Stimulated activated CD4-positive, alpha-beta T cell treated with anti-CD3 and anti-CD28 coated beads, Interleukin-2, amount 100 ng/mL, for 4 hours (primary cell): ENCODE measurements at places on chromosomes 6 and 20.

- no peak for DNase-seq
Observed at GRCh38 chr6:29647927-29648642, 8.8 kb upstream of the MOG start.

GRCh38 chr6:17902974-17903373 is 84.5 kb downstream of the KIF13A start:
- DNase-seq: no peak

GRCh38 chr6:110999634-111000270 is 17.9 kb downstream of the RPF2 start:
- DNase-seq: no peak

DNA sequence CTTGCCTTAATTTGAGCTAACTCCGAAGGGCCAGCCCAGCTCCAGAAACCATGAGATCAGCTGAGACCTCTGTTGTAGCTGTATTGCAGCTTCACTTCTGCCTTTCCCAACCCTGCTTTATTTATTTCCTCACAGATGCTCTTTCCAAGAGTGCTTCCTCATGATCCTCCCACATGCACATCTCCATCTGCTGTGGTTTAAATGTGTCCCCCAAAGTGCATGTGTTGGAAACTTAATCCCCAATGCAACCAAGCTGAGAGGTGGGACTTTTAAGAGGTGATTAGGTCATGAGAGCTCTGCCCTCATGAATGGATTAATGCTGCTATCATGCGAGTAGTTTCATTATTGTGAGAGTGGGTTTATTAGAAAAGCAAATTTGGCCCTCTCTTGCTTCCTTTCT is 164.4 kb upstream of the TAB2 start:
- no peak for DNase-seq

DNA sequence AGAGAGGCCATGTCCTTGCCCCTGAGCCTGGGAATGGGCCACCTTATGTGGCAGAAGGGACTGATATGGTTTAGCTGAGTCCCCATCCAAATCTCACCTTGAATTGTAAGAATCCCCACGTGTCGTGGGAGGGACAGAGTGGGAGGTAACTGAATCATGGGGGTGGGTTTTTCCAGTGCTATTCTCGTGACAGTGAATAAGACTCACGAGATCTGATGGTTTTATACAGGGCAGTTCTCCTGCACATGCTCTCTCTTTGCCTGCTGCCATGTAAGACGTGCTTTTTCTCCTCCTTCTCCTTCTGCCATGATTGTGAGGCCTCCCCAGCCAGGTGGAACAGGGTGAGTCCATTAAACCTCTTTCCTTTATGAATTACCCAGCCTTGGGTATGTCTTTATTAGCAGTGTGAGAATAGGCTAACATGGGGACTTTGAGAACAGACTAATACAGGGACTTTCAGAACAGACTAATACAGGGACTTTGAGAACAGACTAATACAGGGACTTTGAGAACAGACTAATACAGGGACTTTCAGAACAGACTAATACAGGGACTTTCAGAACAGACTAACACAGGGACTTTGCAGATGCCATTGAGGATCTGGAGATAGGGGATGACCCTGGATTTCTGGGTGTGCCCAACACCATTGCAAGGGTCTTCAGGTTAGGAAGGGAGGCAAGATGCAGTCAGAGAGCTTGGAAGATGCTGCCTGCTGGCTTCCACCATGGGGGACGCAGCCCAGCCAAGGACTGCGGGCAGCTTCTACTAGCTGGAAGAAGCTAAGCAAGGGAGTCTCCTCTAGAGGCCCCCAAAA is 86.9 kb downstream of the RAMACL start:
- DNase-seq: no peak

DNA sequence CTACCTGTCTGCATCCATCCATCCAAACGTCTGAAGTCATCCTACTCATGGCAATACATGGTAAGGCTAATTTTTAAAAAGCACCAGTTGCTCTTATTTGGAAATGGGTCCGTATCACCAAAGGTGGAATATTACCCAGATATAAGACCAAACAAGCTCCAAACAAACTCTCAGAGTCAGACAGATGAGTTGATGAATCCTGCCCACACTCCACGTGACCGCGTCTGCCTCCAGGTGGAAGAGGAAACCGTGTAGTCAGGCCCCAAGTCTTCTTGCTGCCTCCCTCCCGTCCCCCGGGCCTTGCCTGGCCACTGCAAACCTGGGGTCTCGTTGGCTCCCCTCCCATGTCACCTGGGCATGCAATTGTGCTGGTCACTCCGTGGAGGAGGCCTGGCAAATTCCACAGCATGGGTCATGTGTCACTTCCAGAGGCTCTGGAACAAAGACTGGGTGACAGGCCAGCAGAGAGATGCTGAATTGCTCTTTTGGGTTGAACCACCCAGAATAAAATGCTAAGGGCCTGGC is 31.8 kb downstream of the CTCFL start:
- DNase-seq: no peak

DNA sequence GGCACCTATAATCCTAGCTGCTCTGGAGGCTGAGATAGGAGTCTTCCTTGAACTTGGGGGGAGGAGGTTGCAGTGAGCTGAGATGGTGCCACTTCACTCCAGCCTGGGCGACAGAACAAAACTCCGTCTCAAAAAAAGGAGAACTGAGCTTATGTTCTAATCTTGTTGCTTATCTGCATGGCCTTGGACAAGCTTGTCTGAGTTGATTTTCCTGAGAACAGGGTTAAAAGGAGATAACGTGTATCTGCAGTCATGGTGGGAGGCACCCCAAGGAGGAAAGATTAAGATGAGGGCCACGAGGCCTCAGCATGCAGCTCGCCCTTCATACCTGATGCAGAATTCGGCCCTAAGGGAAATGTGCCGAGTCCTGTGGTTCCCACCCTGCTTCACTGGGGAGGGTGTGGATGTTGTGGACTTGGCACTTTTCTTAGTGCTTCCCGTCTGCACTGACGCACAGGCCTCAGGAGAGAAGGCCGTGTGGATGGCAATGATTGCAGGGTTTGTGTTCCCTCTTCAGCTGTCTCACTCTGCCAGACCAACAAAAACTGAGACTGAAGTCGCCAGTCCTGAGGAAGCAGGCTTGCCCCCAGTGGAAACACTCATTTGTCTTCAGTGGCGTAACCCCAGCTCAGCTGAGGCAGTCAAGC is 56.3 kb downstream of the EZR start:
- no peak for DNase-seq

DNA sequence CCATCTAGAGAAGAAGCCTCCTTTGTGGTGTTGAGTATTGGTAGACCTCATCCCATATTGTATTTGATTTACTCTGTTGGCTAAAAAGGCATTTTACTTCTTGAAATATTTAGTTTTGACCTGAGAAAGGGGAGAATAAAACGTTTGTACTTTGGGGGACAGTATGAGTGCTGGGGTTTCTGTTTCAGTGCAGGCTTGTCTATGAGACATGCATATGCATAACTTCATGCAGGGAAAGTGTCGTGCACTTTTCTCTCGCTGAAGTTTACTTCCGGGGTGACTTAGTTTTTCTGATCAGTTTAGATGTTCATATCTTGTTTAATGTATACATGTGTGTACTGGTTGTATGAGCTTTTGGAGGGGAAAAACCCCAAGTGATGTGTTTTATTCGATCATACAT is 59.5 kb downstream of the UTRN start:
- peak; percentile 46 for DNase-seq

GRCh38 chr20:31731321-31731717 is 7.8 kb upstream of the TPX2 start:
- DNase-seq: no peak

DNA sequence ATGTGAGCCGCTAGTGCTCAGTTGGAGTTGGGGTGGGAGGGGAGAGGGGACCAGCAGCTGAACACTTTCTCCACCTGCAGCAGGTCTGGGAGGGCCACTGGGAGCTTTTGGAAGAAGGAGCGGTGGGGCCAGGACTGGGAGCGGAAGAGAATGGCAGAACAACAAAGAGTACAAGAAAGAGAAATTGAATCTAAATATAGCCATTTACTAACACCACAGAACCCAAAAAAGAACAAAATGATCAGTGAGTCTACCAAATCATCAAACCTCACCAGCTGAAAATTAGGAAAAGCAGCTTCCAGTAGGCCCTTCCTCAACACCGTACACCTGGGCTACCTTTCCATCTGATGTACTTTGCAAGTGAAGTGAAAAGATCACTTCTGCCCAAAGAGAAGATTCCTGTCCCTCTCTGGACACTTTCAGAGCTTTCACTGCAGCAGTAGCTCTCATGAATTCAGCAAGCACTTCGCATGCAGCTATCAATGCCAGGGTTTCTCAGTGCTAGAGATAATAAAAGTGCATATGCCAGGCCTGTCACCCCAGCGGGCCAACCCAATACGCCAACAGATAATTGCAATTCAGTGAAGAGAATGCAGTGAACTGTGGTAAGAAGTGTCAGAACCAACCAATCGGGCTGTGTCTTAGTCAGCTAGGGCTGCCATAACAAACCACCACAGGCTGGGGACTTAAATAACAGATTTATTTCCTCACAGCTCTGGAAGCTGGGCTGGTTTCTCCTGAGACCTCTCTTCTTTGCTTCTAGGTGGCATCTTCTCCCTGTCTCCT is 597 bp downstream of the LY86 start:
- DNase-seq: no peak

DNA sequence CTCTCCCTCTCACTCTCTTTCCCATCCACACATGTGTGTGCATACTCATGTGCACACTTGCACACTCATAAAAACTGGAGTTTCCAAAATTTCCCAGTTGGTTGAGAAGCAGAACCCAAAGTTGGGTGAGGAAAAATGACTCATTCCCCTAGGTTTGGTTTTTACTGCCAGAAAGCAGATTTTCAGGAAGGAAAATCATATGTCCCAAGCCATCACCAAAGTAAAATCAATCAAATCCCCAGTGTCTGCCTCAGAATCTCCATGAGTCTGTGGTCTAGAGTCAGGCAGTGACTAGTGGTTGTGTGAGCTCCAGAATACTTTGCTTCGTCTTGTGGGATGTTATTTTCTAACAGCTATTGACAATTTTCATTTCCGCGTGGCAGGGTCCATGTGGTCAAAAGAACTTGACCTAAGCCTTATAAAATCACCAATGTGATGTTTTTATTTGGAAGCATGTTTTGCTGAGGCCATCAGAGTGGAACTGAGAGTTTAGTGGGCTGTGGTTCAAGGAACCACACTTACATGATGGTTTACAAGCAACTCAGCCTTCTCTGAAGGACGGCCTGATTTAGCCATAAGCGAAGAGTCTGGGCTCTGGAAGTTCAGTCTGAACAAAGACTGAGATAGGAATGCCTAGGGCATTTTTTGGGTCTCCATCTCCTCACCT is 81.9 kb upstream of the CCN6 start:
- no peak for DNase-seq

DNA sequence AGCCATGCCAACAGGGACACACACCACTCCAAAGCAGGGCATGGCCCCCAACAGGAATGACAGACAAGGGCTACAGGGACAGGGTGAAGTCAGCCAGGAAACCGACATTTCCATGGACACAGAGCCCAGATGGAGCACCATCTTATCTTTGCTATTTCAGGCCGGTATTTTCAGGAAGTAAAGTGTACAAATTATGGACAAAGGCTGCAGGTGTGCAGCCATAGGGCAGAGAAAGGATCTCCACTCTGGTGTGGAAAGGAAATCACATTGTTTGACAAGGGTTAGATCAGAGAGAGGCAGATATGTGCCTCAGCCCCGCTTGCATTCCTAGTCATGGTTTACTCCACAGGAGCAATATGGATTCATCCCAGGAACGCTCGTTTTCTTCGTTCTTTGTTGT is 81.7 kb upstream of the SLC22A23 start:
- no peak for DNase-seq

- no peak for DNase-seq
Observed at GRCh38 chr6:161128680-161129196, 137.2 kb downstream of the MAP3K4 start.

DNA sequence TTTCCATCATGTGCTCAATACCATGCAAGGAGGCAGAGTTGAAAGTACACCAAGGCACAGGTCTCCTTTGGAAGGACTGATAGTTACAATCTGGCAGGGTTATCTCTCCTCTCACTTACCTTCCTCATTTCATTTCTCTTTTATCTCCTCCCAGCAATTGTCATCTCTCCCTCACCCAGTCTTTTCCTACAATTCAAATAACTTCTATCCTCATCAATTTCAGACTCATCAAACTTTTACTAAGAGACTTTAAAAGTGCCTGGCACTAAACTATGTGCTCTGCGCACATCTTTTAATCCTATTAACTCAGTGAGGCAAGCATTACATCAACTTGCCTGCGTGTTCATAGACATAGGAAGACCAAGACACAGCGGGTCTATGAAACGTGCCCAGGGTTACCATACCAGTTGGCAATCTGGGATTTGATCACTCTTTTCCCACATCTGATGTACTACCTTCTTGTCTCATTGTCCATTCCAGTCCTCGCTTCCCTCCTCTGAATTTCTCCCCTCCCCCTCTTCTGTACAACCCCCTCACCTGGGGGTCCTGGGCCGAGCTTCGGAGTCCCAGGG is 1.2 kb downstream of the VARS1 start:
- DNase-seq: no peak

DNA sequence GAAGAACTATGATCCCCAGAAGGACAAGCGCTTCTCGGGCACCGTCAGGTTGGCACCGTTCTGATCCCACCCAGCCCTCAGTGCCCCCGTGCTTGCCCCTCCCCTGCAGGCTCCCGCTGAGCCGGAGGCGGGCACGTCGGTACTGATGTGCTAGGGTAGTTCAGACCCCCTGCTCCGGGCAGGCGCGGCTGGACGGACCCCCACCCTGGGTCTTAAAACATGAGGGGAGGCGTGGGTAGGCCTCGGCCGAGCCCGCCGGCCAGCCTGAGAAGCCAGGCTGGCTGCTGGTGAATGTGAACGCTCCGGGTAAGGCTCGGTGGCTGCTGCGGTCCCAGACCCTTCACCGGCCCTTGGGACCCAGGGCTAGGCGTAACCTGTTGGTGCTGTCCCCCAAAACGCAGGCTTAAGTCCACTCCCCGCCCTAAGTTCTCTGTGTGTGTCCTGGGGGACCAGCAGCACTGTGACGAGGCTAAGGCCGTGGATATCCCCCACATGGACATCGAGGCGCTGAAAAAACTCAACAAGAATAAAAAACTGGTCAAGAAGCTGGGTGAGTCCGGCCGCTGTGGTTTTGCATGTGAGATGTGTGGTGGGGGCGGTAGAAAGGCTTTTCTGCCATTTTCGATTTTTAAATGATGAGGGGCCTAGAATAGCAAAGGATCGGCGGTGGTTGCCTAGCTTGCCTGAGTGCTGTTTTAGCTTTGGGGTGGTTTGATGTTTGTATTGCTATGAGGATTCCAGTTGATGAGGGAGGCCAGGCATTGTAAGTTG is 964 bp downstream of the RPL10A start:
- DNase-seq: no peak

- DNase-seq: no peak
Observed at GRCh38 chr6:35573495-35574110, 60.9 kb upstream of the TULP1 start.

GRCh38 chr6:29005183-29005885 is at the start of gene ZNF311:
Gene ZNF311 (minus strand): TSS chr6:29005315. CDS start chr6:29003954, 1,361 bp downstream.
- no peak for DNase-seq

GRCh38 chr6:113631666-113632065 is 225.5 kb upstream of the MARCKS start:
- DNase-seq: no peak
